ENCODE measurements at places on chromosomes 2 and 18.

GRCh38 chr2:217535957-217536708 lies 466.7 kb downstream of the TNS1 start:
- no peak for DNase-seq

GRCh38 chr2:164850235-164850634 lies 8.6 kb upstream of the COBLL1 start:
- DNase-seq: no peak

DNA sequence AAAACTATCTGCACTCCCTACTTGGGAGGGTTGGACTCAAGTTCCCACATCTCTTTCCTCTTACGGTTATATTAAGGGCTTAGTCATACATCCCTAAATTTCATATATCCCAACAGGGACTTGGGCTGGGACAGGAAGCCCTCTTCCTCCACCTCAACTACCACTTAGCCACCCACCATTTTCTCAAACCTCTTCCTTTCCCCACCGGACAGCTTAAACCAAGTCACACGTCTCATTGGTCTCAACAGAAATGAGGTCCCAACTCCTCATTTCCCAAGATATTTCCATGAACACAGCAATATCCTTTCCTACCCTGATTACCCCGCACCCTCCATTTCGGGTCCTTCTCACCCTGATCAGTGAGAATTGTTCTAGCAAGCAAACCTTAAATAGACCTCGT lies 736 bp downstream of the ZSCAN30 start:
- no peak for DNase-seq

GRCh38 chr2:11123001-11123809 lies 32.1 kb upstream of the SLC66A3 start:
- no peak for DNase-seq

DNA sequence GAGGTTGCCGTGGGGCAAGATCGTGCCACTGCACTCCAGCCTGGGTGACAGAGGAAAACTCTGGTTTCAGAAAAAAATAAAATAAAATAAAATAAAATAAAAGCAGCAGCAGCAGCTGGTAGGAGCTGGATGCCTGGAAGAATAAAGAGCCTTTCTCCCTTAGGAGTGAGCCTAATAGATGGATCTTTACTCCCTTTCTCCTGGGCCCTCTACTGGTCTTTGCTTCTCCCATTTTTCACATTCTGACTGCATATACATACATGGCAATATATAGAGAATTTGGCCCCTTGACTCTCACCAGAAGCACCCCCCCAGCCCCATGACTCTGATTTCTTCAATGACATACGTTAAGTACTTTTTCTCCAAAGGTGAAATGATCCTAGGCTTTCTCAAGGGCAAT lies 9.8 kb upstream of the MALT1 start:
- peak; percentile 17 for DNase-seq

GRCh38 chr2:231037731-231038482 lies 584 bp downstream of the C2orf72 start:
- peak; percentile 31 for DNase-seq

- peak; percentile 45 for DNase-seq
These were observed 55.3 kb downstream of the VWA3B start for GRCh38 chr2:98142106-98142791.

DNA sequence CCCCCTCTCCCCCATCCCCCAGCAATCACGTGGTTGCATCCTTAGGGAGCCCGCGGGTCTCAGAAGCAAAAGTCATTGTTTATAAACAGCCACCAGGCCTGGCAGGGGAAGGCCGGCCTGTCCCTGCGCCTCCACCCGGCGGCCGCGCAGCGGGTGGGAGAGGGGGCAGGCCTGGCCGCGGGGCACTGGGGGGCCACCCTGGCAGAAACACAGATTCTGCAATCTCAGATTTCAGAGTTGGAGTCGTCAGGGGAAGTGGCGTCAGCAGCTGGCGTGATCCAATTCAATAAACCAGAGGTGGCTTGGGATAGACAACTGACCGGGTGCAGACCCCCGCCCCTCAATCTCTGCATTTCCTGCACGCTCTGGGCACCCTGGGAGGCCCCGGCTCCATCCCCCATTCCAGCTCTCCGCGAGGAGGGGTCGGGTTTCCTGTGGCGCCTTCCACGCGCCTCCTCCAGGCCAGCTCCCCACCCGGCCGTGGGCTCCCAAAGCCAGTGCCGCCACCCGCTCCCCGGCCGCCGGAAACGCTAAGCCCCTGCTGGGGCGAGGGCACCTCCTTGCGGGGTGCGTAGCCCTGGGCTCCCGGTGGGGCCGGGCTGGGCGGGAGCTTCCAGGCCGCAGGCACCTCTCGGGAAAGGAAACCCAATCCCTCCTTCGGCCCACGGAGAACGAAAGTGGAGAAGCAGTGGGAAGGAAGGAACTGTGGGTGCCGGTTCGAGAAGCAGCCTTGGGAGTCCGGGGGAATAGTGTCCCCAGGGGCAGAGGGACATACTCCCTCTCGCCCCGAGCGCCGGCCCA lies 1.1 kb downstream of the BIN1 start:
- peak; percentile 89 for DNase-seq

DNA sequence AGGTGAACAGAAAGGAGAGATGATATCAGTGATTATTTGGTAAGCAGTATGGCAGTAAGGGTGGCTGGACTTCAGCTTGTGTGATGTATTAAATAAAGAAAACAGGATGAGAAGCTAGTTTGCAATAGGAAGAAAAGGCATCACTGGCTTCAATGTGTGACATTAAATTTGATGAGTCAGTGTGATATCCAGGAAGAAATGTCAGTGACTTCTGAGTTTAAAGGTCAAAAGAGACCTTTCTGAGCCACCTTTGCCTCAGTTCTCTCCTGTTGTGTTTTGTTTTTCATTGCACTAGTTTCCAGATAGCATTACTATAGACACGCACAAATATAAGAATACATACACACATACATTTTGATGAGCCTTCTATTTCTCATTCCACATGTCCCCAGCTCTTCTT lies 105.6 kb downstream of the PIGN start:
- no peak for DNase-seq

GRCh38 chr2:149765636-149766035 lies 178.1 kb upstream of the MMADHC start:
- no peak for DNase-seq

- DNase-seq: no peak
These were observed 59.1 kb upstream of the TXNDC2 start for GRCh38 chr18:9826685-9827084.

- DNase-seq: no peak
These were observed 54.1 kb upstream of the EPB41L5 start for GRCh38 chr2:119958670-119959268.

DNA sequence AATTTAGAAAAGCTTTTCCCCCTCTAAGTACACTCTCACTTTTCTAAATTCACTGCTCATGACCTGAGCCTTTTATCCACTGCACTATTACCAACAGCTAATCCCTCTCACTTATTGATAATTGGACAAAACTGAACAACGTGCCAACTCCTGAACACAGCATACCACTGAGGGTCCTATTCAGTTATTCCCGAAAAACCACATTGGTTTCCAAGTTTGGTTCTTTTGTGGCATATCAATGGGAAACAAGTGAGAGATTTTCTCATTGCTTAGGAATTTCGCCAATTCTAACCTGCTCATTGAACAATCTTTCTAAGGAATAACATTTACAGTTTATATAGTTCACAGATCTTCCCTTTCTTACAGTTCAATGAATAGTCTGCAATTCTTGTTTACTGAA lies 977.4 kb downstream of the TMEM182 start:
- DNase-seq: no peak

- DNase-seq: no peak
These were observed 828.4 kb upstream of the VRK2 start for GRCh38 chr2:57218206-57218605.

DNA sequence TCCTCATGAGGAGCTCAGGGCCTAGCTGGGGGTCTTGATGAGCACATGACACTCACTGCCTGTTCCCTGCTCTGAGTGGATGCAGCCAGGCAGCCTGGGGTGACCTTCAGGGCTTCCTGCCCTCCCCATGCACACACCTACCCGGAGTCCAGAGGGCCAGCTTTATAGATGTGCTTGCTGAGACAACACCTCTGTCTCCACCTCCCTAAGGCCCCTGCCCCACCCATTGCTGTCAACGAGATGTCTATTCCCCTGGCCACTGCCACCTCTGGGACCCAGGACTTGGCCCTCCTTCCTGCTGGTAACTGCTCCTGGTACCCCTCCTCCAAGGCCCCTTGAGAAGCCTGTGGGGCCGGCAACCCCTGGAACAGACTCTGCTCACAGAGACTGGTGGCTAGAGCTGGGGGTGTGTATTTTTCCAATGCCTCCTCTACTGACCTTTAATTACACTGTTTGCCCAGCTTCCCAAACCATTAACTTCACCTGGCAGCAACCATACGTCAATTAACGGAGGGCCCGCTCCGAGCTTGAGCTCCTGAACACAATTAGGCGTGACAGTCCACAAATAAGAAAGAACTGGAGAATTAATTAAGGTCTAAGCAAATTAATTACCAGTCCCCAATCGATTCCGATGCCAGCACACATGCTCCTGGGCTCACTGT lies 66.3 kb downstream of the EMX1 start:
- no peak for DNase-seq

GRCh38 chr2:166106431-166107015 lies 21.3 kb downstream of the SCN1A start:
- peak; percentile 61 for DNase-seq

DNA sequence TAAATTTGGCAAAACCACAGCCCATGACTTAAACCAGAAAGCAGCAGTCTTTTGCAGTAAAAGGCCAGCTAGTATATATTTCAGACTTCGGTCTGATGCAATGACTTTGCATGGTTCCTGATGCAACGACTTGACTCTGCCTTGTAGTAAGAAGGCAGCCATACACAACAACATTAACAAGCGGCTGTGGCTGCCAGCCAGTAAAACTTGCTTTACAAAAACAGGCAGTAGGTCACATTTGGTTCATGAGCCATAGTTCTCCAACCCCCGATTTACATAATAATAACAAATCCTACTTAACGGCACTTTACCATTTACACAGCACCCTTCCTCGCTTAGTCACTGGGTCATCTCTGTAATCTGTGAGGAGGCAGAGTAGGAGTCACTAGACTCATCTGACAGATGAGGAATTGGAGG lies 410.3 kb downstream of the LRATD1 start:
- DNase-seq: no peak

DNA sequence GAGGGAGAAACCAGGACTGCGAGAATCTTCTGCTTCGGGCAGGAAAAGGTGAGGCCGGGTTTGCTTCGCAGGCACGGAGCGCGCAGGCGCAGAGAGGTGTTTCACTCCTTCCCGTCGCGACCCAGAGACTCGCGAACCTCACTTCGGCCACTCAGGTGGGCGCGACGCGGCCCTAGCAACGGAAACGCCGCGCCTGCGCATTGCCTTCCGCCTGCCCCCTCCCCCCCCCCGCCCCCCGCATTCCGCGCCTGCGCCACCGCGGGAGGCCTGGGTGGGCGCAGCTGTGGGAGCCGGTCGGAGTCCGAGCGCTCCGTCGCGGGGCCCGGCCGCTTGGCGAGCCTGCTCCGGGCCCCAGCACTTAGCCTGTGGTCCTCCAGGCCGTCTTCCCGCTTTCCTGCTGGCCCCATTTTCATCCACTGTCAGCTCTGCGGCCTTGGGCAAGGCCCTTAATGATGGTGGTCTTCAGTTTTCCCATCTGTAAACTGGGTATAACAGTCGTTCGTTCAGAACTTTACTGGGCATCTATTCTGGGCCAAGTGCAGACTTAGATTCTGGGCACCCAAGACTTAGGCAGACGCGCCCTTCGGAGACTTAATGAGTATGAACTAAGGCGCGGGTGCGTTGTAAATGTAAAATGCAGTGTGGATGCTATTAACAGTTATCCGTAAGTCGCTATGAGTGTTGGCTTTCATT lies 62.1 kb upstream of the ACKR3 start:
- peak; percentile 86 for DNase-seq

GRCh38 chr2:226797989-226798421 lies 1.6 kb downstream of the IRS1 start:
- no peak for DNase-seq

DNA sequence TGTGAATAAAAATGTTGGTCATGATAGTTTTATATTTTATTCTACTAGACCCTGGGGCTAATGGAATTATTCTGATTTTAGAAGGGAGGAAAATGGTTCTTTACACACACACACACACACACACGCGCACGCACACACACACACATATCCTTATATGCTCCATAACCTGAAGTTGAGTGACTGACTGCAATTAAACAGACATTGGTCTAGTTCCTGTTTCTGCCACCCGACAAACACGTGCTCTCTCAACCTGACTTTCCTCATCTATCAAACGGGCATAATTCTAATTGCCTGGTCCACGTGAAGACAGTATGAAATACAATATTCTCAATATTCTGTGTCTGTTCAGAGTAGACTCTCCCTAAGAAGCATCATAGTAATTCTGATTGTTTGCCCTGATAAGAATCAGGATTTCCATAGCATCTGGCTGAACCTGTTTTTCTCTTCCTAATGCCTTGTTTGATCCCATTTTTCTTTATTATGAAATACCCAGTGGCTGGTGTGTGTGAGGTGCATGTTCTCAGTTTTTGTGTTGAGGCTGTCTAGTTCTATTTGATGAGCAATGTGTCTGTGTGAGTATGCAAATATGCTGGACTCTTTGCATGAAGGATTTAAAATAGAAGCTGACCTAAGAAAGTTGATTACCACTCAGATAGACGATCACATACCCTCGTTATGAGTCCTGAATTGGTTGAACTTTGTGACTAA lies 51.0 kb downstream of the SETBP1 start:
- no peak for DNase-seq

DNA sequence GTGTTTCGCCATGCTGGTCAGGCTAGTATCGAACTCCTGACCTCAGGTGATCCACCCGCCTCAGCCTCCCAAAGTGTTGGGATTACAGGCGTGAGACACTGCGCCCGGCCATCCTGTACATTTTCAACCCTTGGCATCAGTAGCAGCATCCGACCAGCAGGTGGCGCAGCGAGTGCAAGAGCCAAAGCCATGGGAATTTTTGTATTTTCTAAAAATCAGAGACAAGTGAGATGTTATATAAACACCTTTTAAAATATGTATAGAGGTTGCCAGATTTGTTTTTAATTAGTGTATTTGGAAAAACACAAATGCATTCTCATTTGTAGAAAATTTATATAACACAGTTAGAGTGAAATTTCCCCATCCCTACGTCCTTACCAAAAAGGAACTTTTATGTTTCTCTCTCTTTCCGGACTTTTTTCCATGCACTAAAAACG lies 36.8 kb downstream of the MOGAT1 start:
- peak; percentile 91 for DNase-seq

- DNase-seq: no peak
These were observed 45.0 kb upstream of the RMND5A start for GRCh38 chr2:86675104-86675503.

DNA sequence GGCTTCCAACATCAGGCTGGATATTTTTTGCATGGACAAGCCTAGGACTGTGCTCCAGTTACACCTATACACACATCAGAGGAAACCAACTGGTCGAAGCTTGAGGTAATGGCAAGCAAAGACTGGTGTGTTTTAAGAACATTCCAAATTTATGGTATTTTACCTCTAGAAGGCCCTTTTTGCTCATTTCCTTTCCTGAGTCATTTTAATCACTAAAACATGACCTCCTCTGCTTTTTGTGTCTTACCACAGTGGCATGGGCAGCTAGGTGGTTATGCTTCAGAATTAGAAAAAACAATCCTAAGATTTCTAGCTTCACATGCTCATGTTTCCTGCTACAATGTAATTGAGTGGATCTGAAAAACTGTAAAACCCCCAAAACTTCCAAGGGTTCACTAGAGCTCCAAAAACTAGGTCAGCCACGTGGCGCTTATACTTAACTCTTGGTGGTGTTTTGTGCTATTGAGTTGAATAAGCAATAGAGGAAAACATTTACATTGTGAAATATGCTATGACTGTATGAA lies 30.6 kb upstream of the CHRNA1 start:
- DNase-seq: no peak
